ENCODE measurements at places on chromosomes 11 and 22.

DNA sequence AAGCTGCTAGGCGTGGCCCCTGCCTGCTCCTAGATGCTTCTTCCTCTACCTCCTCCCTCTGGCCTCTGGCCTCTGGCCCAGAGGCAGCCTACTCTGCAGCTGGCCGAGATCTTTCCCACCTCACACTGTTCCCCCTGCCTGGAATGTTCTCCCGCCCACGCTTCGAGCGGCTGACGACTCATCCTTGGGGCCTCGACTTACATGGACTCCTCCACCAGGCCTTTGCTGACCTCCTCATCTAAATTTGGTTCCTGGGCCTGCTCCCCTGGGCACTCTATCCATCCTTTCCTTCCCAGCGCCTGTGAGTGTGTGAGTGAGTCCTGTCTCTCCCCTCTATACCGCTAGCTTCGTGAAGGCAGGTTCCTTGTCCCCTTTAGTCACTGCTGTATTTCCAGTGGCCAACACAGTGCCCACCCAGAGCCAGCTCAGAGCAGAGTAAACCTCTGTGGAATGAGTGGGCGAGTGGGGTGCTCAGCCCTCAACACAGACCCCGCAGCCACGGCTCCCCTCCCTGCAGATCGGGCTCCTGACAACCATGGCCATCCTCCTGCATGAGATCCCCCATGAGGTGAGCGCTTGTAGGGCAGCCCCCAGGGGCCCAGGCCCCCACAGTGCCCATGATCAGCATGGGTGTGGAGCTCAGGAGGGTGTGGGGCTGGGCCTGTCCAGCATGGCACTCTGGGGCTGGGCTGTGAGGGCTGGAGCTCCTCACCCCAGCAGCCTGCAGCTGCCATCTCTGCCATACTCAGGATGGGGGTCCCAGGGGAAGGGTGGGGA lies 5.7 kb downstream of the SLC39A13 start:
- DNase-seq = no peak

DNA sequence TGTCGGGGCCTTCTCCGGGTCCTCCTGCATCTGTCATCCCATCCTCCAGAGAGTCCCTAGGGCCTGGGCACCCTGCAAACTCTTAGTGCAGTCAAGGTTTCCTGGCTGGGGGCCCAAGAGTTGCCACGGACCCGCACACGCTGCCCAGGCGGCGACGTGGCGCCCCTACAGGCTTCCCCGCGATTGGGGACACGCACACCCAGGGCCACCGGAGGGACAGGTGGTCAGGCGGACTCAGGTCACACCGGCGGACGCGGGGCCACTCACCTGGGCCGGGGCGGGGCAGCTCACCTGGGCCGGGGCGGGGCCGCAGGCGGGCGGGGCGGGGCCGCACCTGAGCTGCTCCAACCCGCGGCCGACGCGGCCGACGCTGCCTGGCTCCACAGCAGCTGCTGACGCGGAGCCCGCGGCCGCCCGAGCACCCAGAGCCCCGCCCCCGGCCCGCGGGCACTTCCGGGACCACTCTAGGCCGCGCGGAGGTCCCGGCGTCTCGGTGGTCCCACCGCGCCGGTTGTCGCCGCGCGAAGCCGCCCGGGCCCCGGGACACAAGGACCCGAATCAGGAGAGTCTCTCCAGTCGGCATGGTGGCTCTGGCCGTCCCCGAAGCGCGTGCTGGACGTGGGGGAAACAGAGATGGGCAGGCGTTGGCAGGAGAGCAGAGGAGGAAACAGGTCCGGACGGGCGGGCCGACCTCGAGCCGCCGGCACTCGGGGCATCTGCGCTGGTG lies at the start of gene ZNF70:
Gene ZNF70, minus strand, starts transcription at position 399 of the 727 bp plus-strand sequence. CDS start 5,972 bp downstream, outside the sequence.
- DNase-seq = peak; percentile 83

DNA sequence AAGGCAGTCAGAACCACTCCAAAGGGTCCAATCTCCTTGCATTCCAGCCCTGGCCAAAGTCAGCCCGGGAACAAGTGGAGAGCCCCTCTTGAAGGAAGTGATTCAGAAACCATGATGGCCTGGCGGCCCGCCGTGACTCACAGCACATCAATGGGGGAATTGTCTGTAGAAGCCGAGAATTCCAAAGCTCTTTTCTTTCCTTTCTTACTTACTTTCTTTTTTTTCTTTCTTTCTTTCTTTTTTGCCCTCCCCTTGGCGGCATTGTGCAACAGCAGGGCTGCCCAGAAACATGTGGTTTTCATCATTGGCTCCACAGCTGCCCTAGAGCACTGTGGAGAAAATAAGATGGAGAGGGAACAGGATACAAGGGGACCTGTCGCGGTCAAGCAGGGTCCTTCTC lies 140.2 kb upstream of the TIMP3 start:
- no peak for DNase-seq

DNA sequence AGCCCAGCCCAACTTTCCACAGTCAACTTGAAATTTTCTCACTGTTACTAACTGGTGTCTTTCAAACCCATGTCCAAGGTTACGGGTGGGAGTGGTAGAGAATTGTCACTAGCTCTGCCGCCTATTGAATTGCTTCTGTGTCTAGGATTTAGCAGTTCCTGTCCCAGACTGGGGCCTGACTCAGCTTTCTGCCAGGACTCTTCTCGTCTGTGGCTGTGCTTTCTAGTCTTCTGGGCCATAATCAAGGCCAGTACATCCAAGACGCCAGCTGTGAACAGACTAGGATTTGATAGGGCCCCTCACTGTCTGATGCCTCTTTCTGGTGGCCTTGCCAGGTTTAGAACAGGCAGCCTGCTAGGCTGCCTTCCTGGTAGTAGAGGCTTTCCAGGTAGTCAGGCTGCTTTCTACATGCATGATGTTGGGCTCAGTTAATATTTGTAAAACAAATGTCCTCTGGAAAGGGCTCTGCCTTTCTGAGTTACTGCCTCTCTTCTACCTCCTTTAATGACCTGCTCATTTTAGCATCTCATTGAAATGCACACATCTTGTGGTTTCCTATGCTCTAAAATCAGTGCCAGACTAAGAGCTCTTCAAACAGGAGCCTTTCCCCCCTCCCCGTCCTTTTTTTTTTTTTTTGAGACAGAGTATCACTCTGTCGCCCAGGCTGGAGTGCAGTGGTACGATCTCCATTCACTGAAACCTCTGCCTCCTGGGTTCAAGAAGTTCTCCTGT lies 13.1 kb upstream of the HIKESHI start:
- no peak for DNase-seq

GRCh38 chr11:69129647-69130046 lies 26.1 kb upstream of the SMIM38 start:
- no peak for DNase-seq

GRCh38 chr11:111699579-111700156 lies 66.5 kb downstream of the PPP2R1B start:
- DNase-seq = no peak

GRCh38 chr11:119496469-119496868 lies 73.5 kb upstream of the THY1 start:
- no peak for DNase-seq

DNA sequence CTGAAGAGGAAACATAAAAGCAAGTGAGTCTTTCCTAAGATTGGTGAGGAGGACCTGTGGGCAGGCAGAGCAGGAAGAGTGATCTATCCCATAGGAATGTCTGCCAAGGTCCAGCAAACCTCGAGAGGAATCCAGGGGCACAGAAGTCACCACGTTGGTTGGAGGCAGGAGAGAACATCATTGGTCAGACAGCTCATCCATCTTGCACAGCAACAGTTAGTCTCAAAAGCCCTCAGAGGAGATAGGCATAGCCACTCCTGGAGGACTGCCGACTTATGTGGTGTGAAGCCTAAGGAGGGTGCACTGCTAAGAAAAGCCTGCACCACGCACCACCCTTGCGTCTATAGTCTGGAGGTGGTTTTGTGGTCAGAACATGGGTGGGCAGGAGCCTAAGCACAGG lies 109.1 kb downstream of the RASSF10 start:
- no peak for DNase-seq

DNA sequence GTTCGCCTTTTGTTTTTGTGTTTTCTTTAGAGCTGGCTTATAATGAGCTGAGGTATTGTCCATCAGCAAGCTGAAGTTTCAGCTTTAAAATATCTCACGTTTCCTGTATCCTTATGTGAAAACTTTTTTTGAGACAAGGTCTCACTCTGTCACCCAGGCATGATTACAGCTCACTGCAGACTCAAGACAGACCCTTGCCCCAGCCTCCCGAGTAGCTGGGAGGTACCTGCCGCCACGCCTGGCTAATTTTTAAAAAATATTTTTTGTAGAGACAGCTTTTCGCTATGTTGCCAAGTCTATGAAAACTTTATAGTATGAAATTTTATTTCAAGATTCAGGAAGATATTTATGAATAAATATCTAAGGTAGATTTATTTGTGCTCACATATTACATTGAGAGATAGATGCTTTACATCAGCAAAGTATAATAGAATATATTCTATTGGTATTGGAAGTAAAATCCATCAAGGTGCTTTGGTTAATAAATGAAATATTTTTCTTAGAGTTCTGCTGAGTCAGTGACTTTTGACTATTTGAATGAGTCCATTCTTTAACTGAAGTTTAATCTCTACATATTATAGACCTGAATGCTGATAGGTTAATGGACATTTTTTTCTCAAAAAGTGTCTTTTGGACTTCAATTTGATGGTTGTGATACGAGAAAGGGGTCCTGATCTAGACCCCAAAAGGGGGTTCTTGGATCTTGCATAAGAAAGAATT lies 10.2 kb downstream of the KREMEN1 start:
- DNase-seq = no peak

DNA sequence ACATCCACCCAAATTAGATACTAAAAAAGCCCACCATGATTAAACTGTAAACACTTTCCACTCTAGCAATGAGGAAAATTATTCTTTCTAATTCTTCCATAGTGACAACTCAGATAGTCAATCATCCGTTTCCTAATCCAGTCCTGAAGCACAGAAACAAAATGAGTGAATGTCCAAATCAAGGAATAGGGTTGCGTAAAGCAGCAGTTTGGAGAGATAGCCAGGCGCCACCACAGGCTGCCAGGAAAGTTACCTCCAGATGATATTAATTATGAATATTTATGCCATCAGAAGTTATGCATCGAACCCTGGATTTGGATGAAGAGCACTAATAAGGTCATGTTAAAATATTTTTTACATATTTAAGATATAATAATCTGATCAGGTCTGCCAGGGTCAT lies 63.2 kb downstream of the ETS1 start:
- no peak for DNase-seq

DNA sequence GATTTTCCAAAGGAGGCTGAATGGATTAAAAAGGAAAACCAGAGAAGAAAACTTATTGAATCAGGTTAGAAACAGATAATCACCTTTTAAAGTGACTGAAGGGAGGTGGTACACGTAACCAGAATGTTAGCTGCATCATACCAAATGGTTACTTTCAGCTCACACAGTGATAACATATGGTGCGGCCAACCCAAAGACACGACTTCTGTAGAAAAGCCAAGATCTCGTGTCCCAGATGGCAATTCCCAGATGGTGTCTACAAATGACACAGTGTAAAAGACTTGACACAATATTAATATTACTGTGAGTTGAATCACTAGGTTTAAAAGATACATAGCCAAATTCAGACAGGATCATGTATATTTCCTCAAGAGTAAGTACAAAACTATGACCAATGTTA lies 5.2 kb downstream of the PPP2R1B start:
- no peak for DNase-seq

DNA sequence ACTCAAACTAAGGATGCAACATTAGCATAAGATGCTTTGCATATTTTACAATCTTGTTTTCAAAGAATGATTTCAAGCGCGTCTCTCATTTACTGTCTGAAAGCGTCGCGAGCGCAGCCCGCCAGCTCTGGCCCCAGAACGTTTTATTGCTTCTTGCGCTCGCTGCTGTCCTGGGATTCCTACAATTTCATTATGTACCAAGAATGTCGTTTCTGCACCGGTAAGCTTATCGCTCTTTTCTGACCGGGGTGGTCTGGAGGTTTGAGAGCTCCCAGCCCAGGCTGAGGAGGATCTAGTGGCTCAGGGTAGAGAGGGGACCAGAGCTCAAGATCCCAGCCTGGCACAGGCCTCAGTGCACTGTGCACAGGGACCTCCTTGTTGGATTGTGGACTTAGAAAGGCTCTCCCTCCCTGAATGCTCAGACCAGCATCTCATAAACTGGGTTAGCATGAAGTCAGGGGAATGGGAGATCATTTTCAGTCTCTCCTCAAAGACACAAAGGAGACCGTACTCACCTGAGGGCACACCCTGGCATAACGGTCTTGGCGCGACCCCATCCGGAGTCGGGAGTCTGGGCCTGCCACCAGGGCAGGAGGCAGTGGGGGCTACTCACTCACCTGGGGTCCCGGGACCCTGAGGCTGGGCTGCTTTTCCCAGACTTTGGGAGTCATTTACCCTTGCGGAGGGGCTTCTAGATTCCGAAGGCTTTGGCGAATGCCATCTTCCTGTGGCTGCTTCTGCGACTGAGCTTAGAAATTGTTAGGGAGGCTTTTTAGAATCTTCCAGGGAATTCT lies 817.4 kb downstream of the BRD1 start:
- DNase-seq = no peak

DNA sequence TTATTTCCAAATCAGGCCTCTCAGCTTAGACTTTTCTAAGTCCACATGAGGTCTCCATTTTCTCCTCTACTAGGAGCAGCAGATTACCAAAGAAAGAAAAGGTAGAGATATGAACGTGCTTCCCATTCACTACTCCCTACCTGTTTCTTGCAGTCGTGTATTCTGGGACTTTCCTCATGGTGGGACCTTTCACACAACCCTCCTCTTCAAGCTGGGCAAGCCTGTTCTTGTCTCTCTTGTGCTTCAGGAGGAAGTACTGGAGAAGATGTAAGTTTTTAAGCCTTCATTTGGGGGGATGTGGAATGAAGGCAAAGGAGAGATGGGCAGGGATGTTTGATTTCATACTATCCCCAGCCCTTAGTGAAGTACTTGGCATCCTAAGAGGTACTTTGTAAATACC lies 128.8 kb upstream of the SESN3 start:
- no peak for DNase-seq

GRCh38 chr11:120229451-120230424 lies 10.2 kb upstream of the POU2F3 start:
- DNase-seq = no peak

DNA sequence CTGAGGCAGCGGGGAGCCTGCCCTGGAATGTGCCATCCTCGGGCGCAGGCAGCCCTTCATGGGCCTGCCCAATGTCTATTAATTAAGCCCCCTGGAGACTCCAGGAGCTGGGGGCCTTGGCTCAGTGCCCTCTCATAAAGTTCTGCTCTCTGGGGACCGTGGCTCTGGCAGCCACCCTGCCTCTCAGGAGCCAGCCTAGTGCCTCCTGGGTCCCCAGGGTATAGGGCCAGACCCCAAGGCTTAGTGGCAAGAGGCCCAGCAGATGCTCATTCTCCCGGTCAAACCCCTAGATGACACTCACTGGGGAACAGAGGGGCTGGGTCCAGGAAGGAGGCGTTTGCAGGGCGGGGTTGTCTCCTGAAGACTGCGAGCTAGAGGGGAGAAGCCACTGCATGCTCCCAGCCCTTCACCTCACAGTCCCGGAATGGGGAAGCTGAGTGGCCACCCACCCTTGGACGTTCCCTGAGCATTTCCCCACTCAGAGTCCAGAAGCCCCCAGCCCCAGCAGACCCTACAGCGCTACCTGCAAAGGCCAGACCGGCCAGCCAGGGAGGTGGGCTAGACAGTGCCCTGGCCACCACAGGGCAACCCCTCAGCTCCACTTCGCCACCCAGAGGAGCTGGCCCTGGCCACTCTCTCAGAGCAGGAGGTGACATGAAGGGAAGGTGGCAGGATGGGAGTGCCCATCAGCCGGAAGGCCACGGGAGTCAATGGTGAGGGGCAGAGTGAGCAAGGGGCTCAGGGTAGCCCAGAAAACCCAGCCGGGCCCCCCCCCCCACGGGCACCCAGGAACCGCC lies 83.0 kb downstream of the CDKN1C start:
- no peak for DNase-seq

- DNase-seq = no peak
Measured at GRCh38 chr11:123051146-123051545, 10.8 kb downstream of the HSPA8 start.
